Endodermal cell (in vitro differentiated cells): ENCODE measurements at places on chromosomes 11 and 22.

GRCh38 chr11:17541330-17541885 is 2.8 kb downstream of the USH1C start:
- no peak overlapping the region for H3K27ac ChIP-seq
- no peak overlapping the region for H3K4me3 ChIP-seq
- H3K27me3 ChIP-seq, result peaks cover 25% of the 10 kb centered on the region
- no peaks in the 10 kb centered on the region for H3K36me3 ChIP-seq
- no peaks in the 10 kb centered on the region for H3K4me1 ChIP-seq
- no peak for DNase-seq

DNA sequence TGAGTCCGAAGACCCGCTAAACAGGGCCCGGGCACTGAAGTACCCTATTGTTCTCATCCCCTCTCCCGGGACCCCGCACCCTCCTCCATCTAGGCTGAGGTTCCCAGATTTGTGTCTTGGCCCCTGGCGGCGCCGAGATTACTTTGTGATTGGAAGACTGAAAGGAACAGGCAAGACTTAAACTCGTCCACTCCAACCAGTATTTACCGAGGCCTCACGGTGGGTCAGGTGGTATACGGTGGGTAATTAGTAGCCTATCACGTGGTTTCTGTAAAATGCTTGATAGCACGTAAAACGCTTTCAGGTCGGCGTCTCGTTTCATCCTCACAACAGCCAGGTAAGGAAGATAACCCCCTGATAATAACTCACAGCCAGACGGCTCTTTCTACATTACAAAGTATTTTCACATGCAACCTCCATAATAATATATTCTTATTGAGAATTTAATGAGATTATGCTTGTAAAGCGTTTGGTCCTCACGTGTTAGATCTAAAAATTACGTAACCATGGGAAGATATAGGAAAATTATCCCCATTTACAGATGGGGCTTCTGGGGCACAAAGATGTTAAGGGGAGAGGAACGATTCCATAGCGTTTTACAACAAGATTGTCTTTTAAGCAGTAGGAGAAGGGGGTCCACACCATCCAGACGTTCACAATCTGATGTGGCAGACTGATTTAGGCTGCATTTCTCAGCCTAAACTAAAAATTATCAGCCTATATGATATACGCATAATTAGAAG is 642 bp upstream of the PIK3C2A start:
- H3K4me1 ChIP-seq, result peaks cover 6% of the 10 kb centered on the region
- no peaks in the 10 kb centered on the region for H3K27me3 ChIP-seq
- H3K36me3 ChIP-seq, result peaks cover 21% of the 10 kb centered on the region
- DNase-seq, result peak; percentile 94
- peak overlapping the region; percentile 96 for H3K27ac ChIP-seq
- H3K4me3 ChIP-seq, result peak overlapping the region; percentile 97

- H3K4me1 ChIP-seq, result no peaks in the 10 kb centered on the region
- DNase-seq, result no peak
- H3K4me3 ChIP-seq, result no peak overlapping the region
- H3K36me3 ChIP-seq, result no peaks in the 10 kb centered on the region
- no peaks in the 10 kb centered on the region for H3K27me3 ChIP-seq
Measured at GRCh38 chr11:120890609-120891320, 133.1 kb upstream of the TBCEL start.

- H3K27me3 ChIP-seq, result no peaks in the 10 kb centered on the region
- H3K27ac ChIP-seq, result no peak overlapping the region
- H3K4me1 ChIP-seq, result no peaks in the 10 kb centered on the region
- peak; percentile 65 for DNase-seq
- H3K4me3 ChIP-seq, result no peak overlapping the region
Measured at GRCh38 chr11:65849366-65849765, 8.6 kb downstream of the CFL1 start.

GRCh38 chr11:23078289-23078971 is 218.2 kb upstream of the CCDC179 start:
- H3K4me3 ChIP-seq, result no peak overlapping the region
- no peaks in the 10 kb centered on the region for H3K36me3 ChIP-seq
- H3K27ac ChIP-seq, result no peak overlapping the region
- H3K27me3 ChIP-seq, result no peaks in the 10 kb centered on the region

GRCh38 chr22:38193580-38193979 is 8.2 kb upstream of the MAFF start:
- H3K4me1 ChIP-seq, result no peaks in the 10 kb centered on the region
- no peak for DNase-seq
- no peak overlapping the region for H3K27ac ChIP-seq
- no peaks in the 10 kb centered on the region for H3K27me3 ChIP-seq

- no peak for DNase-seq
- no peak overlapping the region for H3K4me3 ChIP-seq
- peaks cover 78% of the 10 kb centered on the region for H3K36me3 ChIP-seq
- no peak overlapping the region for H3K27ac ChIP-seq
Measured at GRCh38 chr11:90202342-90202741, 20.5 kb downstream of the CHORDC1 start.

- no peak for DNase-seq
- no peaks in the 10 kb centered on the region for H3K4me1 ChIP-seq
- no peak overlapping the region for H3K27ac ChIP-seq
- no peaks in the 10 kb centered on the region for H3K27me3 ChIP-seq
- no peak overlapping the region for H3K4me3 ChIP-seq
- no peaks in the 10 kb centered on the region for H3K36me3 ChIP-seq
Measured at GRCh38 chr11:85918910-85919794, 64.0 kb downstream of the CCDC83 start.

- peak; percentile 39 for DNase-seq
- no peak overlapping the region for H3K27ac ChIP-seq
- no peaks in the 10 kb centered on the region for H3K36me3 ChIP-seq
Measured at GRCh38 chr22:44542561-44543222, 44.7 kb upstream of the RTL6 start.

- H3K4me1 ChIP-seq, result no peaks in the 10 kb centered on the region
- no peak for DNase-seq
- no peaks in the 10 kb centered on the region for H3K36me3 ChIP-seq
Measured at GRCh38 chr11:73047773-73048371, 94.2 kb downstream of the FCHSD2 start.

DNA sequence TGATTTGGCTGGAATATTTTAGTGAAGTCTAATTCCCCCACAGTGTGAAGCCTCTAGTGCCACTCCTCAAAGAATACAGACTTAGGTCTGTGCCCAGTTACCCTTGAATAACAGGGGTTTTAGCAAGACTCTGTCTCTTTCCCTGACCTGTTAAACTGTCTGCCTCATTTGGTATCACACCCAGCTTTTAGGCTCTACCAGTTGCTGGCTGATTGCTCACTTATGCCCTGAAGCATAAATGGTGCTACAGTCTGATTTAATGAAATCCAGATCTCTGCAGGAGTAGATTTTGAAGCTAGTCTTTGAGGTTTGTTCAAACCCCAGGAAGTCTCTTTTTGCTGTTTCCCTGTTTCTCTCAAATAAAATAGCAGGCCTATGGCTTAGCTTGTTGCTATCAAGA is 45.2 kb upstream of the LIPT2 start:
- DNase-seq, result no peak
- H3K36me3 ChIP-seq, result no peaks in the 10 kb centered on the region
- H3K27me3 ChIP-seq, result no peaks in the 10 kb centered on the region

GRCh38 chr11:36090356-36091109 is 146.7 kb downstream of the LDLRAD3 start:
- peak; percentile 20 for DNase-seq
- H3K27ac ChIP-seq, result no peak overlapping the region
- no peaks in the 10 kb centered on the region for H3K4me1 ChIP-seq
- H3K36me3 ChIP-seq, result peaks cover 39% of the 10 kb centered on the region

GRCh38 chr22:30643055-30643875 is 7.7 kb downstream of the SLC35E4 start:
- no peak overlapping the region for H3K27ac ChIP-seq
- no peaks in the 10 kb centered on the region for H3K4me1 ChIP-seq
- no peaks in the 10 kb centered on the region for H3K36me3 ChIP-seq
- H3K4me3 ChIP-seq, result no peak overlapping the region

GRCh38 chr11:19995145-19995544 is 165.1 kb downstream of the DBX1 start:
- H3K27ac ChIP-seq, result no peak overlapping the region
- no peak for DNase-seq
- H3K4me1 ChIP-seq, result no peaks in the 10 kb centered on the region
- no peaks in the 10 kb centered on the region for H3K36me3 ChIP-seq
- H3K4me3 ChIP-seq, result no peak overlapping the region

DNA sequence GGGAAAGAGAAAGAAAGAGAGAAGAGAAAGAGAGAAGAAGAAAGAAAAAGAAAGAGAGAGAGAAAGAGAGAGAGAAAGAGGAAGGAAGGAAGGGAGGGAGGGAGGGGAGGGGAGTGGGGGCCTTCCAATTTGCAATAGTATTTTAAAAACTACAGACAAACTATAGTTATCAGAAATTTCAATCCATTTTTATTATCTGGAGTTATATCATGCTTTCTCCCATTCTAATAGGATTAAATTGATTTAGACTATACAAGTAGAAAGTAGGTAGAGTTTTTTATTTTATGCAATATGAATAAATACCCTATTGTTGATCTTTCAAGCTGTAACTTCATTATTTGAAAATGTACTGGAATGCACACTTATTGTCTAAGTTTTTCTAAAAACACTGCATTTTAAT is 70.2 kb upstream of the CEP126 start:
- no peak overlapping the region for H3K27ac ChIP-seq
- H3K4me1 ChIP-seq, result peaks cover 6% of the 10 kb centered on the region
- no peak overlapping the region for H3K4me3 ChIP-seq
- H3K36me3 ChIP-seq, result no peaks in the 10 kb centered on the region
- H3K27me3 ChIP-seq, result no peaks in the 10 kb centered on the region
- DNase-seq, result no peak

DNA sequence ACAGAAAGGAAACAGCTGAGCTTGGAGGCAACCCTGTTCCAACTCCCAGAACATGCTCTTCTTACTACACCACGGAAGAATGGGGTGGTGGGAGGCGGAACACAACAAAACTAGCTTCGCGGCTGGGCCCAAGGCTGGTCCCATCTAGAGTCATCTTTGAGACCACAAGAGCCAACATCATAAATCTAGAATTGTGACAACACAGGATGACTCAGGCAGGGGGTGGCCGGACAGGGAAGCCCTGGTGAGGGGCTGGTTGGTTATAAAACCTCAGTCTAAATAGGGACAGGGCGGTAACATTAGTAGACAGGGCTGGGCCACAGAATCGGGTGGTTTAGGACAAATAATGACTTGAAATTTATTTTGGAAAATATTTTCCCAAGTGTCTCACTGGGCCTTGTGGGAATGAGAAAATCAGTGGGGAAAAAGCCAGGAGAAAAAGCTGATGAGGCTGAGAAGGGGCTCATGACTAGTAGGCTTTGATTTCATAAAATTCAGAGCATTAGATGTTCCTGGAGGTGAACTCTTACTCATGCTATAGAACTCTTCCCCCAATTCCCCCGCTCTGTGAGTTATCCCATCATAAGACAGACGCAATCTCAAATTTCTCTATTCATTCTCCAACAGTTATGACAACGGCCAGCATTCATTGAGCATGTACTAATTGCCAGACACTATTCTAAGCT is 151.8 kb upstream of the TIMP3 start:
- no peaks in the 10 kb centered on the region for H3K4me1 ChIP-seq
- no peak overlapping the region for H3K4me3 ChIP-seq
- H3K27me3 ChIP-seq, result peaks cover 11% of the 10 kb centered on the region

- peaks cover 48% of the 10 kb centered on the region for H3K27me3 ChIP-seq
- no peak overlapping the region for H3K27ac ChIP-seq
- DNase-seq, result peak; percentile 82
- no peaks in the 10 kb centered on the region for H3K4me1 ChIP-seq
- H3K4me3 ChIP-seq, result peak overlapping the region; percentile 66
- H3K36me3 ChIP-seq, result no peaks in the 10 kb centered on the region
Measured at GRCh38 chr11:88508759-88509581, 171.4 kb upstream of the CTSC start.

- no peak overlapping the region for H3K27ac ChIP-seq
- H3K36me3 ChIP-seq, result no peaks in the 10 kb centered on the region
- no peaks in the 10 kb centered on the region for H3K27me3 ChIP-seq
- H3K4me1 ChIP-seq, result no peaks in the 10 kb centered on the region
Measured at GRCh38 chr11:21771097-21771496, 421.8 kb upstream of the ANO5 start.

GRCh38 chr11:8028766-8029165 is 41.6 kb downstream of the EIF3F start:
- H3K4me3 ChIP-seq, result no peak overlapping the region
- H3K27ac ChIP-seq, result no peak overlapping the region
- peaks cover 46% of the 10 kb centered on the region for H3K27me3 ChIP-seq
- no peaks in the 10 kb centered on the region for H3K4me1 ChIP-seq

DNA sequence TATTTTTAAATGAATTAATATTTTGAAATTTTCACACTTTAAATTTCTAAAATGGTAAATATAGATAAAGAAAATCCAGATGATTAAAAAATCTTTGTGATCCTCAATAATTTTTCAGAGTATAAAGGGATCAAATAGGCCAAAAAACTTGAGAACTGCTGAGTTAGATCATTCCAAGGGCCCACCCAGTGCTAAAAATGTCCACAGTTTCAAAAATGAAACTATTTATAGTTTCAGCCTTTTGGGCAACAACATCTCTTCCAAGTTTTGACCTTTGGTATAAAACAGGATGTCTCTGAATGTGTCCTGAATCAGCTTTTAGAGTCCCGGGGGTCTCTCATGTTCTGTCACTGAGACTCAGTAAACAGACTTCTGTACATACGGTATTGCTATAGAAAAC is 20.9 kb upstream of the BAIAP2L2 start:
- DNase-seq, result no peak
- H3K27me3 ChIP-seq, result no peaks in the 10 kb centered on the region
- peaks cover 7% of the 10 kb centered on the region for H3K36me3 ChIP-seq
- H3K4me1 ChIP-seq, result no peaks in the 10 kb centered on the region
- H3K4me3 ChIP-seq, result no peak overlapping the region

DNA sequence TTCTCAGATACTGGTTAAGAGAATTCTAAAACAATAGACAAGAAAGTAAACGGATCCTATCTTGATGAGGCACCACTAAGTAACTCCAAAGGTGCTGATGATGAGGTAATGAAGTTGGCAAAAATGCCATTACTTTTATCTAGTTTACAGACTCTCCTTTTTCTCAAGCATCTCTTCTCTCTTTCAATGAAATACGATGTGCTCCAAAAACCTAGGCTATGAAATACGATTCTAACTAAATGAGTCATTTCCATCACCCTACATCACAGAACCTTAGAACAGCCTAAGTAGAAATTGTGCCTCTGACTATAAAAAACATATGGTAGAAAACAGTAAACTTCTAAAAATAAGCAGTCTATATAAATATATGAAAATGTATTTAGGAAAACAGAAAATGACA is 58.9 kb upstream of the ARHGAP32 start:
- H3K27me3 ChIP-seq, result no peaks in the 10 kb centered on the region
- H3K4me1 ChIP-seq, result peaks cover 27% of the 10 kb centered on the region
- H3K27ac ChIP-seq, result no peak overlapping the region
- H3K36me3 ChIP-seq, result peaks cover 3% of the 10 kb centered on the region
- no peak for DNase-seq

GRCh38 chr11:771617-772204 is 5.6 kb downstream of the GATD1 start:
- no peak for DNase-seq
- H3K27ac ChIP-seq, result no peak overlapping the region
- no peaks in the 10 kb centered on the region for H3K27me3 ChIP-seq
- peaks cover 5% of the 10 kb centered on the region for H3K4me1 ChIP-seq
